ENCODE measurements at places on chromosomes 2 and 18.

DNA sequence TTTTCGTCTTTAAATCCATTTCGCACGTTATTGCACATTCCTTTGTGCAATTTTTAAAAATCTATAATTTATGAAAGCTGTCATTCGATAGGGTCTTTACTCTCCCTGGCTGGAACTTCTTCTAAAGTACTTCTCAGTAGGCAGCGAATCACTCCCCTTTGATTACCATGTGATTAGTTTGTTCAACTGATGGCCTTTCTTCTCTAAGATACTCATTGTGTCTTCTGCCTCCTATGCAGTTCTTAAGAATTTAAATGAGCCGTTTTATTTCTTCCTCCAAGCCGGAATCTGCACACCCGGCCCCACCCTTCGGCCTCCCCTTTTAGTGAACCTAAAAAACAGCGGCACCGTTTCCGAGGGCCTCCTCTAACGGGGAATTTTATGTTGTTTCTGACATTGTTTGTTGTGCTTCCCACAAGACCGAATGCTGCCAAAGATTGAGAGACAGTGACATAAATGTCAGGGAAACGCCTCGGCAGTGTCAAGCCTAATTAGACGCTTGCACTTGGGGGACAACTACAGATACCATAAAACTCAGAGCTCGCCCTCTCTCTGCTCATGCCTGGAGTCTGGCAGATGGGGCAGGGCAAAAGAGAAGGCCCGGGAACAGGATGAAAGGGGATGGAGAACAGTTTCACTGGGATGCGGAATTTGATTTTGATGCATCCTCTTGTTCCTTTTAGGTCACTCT, 255.3 kb downstream of the BCL11A start:
- no peak for DNase-seq

DNA sequence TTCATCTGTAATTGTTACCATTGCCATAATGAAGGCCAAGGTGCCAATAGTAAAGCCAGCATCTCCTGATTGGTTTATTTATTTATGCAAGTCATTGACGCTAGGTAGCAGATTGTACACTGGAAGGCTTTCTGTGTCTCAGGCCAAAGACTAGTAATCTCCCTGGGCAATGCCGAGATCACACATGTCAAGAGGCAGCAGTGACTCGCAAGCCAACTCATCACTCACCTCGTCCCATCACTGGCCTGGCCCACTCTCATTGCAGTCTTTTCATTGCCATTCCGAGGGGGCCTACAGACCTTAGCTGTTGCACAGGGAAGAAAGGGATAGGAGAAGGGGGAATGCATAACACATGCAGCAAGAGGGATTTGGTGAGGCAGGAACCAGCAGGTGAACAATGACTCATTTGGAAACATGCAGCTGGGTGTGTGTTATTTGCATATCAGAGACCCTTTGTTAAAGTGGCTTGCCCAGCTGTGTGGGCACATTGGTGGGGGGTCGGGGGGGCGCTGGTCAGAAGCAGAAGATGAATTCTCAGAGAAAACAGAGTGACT, 448.7 kb upstream of the HNRNPA3 start:
- DNase-seq: no peak

GRCh38 chr2:235066490-235066889, 114.7 kb downstream of the SH3BP4 start:
- no peak for DNase-seq

DNA sequence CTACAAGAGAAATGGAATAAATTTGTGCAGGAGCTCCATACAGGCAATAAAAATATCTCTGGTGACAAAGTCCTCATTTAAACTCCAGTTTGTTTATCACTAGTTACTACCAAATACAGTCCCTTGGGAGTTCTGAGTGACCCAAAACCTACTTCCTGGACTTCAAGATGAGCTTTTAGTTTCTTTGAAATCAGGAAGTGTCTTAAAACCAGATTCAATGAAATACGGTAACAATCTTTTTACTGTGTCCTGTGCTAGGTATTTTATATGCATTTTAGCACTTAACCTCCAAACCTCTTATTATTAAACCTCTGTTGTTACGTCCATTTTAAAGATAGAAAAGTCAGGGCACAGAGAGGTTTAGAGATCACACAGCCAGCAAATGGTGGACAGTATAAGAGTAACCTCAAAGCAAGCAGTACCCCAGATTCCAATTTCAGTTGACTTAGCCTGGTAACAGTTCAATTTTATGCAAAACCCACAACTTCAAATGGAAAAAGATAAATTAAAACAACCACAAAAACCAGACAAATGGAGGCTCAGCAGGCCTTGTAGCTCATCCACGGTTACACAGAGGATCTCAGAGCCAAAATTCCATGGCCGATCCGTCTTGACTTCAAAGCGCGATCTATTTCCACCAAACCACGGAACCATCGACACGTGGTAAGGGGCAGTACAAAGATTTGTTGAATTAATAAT, 1.3 kb upstream of the KCMF1 start:
- no peak for DNase-seq

GRCh38 chr18:77765468-77765867, 515.8 kb downstream of the GALR1 start:
- no peak for DNase-seq

GRCh38 chr2:20676353-20677215, 9.6 kb downstream of the GDF7 start:
- DNase-seq: peak; percentile 51
